GM13976 (cell line): ENCODE measurements at places on chromosomes 2 and 18.

DNA sequence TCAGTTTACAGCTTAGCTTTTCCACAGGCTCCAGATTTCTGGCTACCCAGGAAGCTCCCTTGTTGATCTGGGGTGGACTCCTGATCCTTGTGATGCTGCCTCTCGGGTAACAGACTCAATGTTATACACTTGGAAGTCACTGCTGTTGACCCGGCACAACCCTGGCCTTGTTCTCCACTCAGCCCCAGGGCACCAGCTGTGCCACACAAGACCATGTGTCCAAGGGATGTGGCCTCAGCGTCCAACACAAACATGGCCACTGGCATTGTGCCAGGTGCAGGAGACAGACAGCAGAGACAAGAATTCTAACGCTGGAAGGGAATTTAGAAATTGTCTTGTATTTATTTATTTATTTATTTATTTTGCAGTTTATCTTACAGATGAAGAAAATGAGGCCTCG, 39.0 kb upstream of the PPP4R1 start:
- no peak for DNase-seq

DNA sequence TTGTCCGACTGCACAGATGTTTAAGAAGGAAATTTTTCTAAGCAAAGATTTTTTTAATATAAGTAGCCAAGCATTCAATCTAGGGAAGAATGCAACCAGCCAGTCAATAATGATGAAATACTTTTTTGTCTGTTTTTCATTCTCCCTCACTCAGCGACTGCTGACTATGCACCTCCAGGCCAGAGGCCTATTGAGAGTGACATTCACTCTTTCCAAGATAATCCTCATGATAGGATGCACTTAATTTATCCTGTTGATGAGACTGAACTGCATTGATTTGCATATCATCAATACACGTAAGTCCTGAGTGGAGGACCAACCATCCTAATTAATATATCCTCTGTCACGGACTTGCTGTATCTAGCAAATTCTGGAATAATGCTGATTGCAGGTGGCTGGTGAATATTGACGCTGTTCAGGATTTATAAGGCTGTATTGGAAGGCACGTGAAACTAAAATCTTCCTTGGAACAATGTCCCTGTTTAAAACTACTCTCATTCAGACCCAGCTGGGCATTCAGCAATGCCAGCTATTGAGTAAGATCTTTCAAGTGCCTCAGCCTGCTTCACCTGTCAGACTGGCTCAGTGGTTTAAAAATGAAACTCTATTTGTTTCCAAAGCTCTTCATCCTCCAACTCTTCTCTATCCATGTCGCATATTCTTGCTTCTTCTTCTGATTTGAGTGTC, 142.2 kb downstream of the MAP2 start:
- no peak for DNase-seq

DNA sequence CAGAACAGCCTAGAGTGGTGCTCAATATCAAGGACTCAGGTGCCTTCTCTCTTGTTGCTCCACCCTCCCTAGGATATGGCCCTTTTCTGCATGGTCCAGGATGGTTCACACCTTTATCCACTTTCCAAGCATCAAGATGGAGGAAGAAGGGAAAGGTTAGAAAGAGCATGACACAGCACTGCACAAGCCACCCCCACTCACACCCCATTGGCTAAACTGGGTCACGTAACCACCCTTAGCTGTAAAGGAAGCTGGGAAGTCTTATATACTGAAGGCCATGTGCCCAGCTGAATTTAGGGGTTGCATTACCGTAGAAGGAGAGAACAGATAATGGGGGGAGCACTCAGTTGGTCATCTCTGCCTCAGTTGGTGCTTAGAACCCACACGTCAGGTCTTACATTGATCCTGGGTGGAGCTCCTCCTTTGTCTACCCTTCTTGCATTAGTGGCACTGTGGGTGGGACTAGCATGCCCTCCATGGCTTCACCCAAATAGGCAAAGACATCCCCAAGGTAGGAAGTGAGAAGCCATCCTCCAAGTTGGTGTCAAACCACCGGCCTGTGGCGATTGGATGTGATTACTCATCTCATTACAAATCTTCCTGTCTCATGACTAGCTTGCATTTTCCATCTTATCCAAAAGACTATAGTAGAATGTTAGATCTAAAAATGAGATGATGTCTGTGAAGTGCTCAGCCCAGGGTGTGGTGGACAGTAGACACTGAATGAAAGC, 248.5 kb downstream of the HAUS1 start:
- no peak for DNase-seq

GRCh38 chr18:9474108-9474982, 968 bp upstream of the RALBP1 start:
- DNase-seq, result no peak

DNA sequence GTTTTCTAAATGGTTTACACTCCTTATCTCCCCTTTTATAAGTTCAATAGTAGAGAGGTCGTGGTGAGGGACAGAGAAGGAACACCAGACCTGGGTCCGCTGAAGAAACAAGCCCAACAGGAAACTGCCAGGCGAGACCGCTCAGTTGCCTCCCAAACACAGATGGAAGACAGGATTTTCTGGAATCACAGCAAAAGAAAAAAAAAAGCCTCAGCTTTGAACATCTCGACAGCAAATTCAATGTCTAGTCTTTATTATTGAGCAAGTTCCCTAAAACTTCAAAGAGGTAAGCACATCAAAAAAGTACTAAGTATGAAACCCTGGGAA, 33.5 kb upstream of the GNAL start:
- DNase-seq, result no peak

DNA sequence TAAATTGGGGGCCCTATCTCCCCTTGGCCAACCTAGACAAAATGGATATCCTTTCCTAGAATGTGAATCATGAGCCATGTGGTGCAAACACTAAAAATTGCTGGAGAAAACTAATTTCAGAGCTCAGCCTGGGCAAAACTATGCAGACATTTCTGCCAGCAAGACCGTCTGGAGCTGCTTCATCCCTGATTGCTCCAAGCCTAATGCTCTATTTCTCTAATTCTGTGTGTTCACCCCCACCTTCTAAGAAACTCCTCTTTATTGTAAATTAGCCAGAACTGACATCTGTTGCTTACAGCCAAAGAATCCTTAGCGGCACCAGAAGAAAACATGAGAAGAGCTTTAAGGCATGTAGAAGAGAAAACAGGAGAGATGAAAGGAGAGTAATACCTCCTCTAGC, 337.7 kb upstream of the CHAC2 start:
- DNase-seq, result no peak

DNA sequence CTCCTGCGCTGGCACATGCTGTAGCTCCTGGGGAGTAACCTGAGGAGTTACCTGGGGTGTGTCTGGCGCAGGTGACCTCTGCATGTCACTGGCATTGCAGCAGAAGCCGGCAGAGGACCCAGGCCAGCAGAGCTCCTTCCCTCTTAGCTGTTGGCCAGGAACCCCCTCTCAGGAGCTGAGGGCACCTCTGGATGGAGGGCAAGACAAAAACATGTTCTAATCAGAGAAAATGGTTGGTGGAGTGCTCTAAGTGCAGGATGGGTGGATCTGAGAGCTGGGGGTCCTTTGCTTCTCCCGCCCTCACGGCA, 44.9 kb upstream of the SNTG2 start:
- DNase-seq, result no peak

DNA sequence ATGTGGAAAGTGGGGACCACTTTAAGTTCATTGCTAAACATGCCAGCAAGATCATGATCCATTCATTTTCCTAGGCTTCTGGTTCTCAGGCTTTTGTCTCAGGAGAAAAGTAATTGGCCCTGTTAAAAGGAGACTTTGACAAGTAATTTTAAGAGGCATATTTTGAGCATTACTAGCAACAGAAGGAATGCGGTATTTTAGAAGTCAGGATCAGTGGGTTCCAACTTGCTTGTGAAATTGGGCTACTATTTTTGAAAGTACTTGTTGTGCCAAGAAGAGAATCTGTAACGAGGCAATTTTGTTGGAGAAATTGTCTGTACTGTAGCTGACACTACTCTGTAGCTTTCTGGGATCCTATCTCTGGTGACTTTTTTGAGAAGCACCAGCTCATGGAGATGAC, 59.4 kb downstream of the CERS6 start:
- no peak for DNase-seq

GRCh38 chr2:173544641-173545363, 190.1 kb downstream of the CDCA7 start:
- no peak for DNase-seq

DNA sequence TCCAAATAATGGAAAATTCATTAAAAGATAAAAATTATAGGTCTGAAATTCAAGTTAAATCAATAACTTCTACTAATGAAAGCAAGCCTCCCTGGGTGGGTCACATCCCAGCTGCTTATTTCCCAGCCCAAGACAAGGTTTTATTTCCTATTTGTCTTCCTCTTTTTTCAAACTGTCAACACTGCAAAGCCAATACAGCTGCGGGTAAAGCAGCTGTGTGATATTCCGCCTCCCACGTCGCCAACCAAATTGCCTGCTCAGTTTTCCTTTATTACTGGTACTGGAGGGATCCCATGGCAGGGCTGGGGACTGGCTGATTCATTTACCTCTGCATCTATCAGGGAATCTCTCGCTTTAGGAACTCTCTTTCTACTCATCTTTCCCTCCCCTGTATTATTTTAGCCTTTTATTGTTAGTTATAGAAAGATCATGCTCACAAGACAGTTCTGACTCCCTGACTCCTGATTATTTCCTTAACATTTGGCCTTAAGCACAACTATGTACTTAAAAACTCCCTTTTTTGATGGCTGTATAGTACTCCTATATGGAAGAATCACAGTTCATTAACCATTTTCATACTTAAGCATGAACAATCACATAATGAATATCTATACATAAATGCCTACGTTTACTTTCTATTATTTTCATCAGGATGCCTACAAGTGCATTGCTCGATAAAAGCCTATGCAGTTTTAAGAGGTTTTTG, 253.1 kb downstream of the CDCA7 start:
- no peak for DNase-seq

DNA sequence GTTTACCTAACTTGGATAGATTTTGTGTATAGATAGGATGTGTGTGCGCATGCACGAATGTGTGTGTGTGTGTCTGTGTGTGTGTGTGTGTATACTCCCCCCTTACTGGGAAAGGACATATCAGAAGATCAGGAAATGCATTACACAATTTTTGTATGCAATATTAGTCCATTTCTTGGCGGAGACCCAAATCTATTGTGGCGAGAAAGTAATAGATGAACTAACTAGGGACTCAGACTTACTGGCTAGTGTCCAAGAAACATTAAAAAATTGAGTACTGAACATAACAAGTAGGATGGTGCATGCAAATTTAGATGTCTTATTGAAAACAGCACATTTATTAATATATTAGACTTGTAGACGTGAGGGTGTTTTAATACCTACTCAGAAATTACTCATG, 1036.5 kb upstream of the FANCL start:
- DNase-seq, result no peak

DNA sequence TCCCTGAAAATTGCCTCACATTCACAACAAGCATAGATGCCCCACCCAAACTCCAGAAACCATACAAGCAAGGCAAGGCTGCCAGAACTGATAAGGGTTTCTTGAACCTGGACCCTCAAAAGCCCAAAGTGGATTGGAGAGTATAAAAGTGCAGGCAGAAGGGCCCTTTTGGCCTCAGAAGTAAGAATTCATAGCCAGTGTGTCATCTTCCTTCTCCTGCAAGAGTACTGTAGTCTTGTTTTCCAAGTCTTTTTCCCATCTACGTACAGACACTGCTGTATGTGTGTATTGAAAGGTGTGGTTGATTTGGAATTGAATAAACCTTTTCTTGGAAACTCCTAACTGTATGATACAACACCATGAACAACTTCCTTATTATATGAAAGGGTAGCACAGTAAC, 46.8 kb downstream of the ZC3H15 start:
- no peak for DNase-seq

- peak; percentile 85 for DNase-seq
These were observed 9.7 kb upstream of the OTOS start for GRCh38 chr2:240149943-240150784.

DNA sequence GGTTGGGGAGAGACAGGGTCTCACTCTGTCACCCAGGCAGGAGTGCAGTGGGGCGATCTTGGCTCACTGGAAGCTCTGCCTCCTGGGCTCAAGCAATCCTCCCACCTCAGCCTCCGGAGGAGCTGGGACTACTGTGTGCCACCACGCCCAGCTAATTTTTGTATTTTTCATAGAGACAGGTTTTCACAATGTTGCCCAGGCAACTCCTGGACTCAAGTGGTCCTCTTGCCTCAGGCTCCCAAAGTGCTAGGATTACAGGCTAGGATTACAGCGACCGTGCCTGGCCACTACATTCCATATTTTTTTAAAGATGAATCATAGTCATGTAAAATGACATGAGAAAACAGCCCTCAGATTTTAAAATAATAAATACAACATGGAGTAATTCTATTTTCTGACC, 32.3 kb downstream of the CWC22 start:
- DNase-seq, result no peak

- no peak for DNase-seq
These were observed 281.7 kb upstream of the MC4R start for GRCh38 chr18:60654298-60654697.

DNA sequence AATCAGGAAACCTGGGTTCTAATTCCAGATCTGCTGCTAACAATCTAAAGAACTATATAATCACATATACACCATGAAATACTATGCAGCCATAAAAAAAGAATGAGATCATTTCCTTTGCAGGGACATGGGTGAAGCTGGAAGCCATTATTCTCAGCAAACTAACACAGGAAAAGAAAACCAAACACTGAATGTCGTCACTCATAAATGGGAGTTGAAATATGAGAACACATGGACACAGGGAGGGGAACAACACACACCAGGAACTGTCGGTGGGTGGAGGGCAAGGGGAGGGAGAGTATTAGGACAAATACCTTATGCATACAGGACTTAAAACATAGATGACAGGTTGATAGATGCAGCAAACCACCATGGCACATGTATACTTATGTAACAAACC, 33.2 kb downstream of the CDH2 start:
- no peak for DNase-seq

GRCh38 chr2:63589148-63589958, 590 bp downstream of the MDH1 start:
- no peak for DNase-seq

- DNase-seq, result no peak
These were observed 13.3 kb upstream of the CCDC85A start for GRCh38 chr2:56170504-56170903.

- no peak for DNase-seq
These were observed 87.8 kb upstream of the BCL2L11 start for GRCh38 chr2:111032721-111033429.
